ENCODE measurements at places on chromosomes 11 and 22. TPM values are rescaled to one million over a fixed set of nuclear protein-coding genes. Genes with fewer than 3 reads are reported as not detected.
A peak's percentile ranks its signal among the peaks of the same experiment; 100 is the strongest.

The CPSF7 gene
- total RNA-seq, result 86.9 TPM

DNA sequence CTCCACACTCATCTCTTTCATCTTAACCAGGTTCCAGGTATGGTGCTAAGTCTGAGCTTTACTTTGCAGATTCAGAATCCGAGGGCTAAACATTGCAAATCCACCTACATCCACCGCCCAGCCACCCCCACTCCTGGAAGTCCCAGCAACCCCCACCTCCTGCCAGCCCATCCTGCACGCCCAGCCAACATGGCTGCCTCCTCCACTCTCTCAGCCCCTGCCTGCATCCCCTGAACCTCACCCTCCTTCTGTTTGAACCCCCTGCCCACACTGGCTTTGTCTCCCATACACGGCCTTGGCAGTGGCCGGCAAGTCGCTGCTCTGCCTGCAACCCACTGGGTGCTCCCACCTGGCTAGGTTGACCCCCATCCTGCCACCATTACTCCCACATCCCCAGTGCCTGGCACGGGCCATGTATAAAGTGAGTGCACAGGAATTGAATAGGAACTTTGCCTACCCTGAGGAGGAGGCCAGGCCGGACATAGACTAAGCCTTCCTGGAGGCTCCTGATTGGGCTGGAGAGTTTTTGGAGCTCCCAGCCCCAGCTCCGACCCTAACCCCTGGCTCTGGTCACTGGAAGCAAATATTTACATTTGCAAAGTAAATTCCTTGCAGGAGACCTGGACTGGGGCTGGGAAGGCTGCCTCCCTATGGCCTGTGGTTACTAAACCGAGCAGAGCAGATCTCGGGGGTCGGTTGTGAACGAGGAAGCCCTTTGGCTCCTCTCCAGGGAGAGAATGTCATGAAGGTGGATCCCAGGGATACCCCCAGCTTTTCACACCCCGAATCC is 14.4 kb downstream of the EMID1 start:
- H3K36me3 ChIP-seq, result no peaks in the 10 kb centered on the region
- H3K4me3 ChIP-seq, result no peak overlapping the region
- DNase-seq, result no peak
- peak overlapping the region; percentile 39 for H3K27ac ChIP-seq
- H3K4me1 ChIP-seq, result peaks cover 10% of the 10 kb centered on the region

GRCh38 chr11:65868076-65868667 is 4.4 kb downstream of the EFEMP2 start:
- peaks cover 11% of the 10 kb centered on the region for H3K4me1 ChIP-seq
- no peaks in the 10 kb centered on the region for H3K36me3 ChIP-seq
- H3K27ac ChIP-seq, result peak overlapping the region; percentile 37
- H3K4me3 ChIP-seq, result peak overlapping the region; percentile 79
- DNase-seq, result no peak
- H3K27me3 ChIP-seq, result peaks cover 3% of the 10 kb centered on the region

DNA sequence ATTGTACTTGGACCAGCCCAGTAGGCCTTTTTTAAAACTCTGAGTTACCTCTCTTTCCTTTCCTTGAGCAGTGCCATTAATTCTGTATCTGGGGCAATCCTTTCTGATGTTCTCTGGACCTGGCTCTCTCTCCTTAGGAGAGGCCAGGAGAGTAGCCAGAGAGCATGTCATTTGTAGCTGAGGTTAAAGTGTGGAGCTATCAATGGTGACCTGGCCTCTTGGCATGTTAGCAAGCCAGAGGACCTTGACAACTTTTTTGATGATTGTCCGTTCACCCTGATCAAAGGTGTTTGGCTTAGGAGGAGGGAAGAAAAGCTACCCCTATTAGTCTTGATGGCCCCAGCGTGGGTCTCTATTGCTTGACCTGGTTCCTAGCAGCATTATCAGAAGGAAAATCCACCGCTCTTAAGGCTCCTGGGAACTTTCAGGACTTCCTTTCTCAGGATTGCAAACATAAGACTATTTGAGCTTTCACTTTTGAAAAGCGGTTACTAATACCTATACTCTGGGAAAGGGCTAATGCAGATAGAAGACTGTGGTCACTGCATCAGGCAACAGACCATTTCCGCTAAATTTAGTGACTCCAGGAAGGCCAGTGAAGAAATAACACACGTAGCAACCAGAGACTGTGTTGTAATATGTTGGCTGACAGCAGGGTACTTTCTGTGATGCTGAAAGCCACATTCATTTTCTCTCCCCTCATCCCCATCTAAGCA is 18.2 kb downstream of the LIMK2 start:
- H3K27ac ChIP-seq, result peak overlapping the region; percentile 87
- peaks cover 29% of the 10 kb centered on the region for H3K4me1 ChIP-seq
- H3K36me3 ChIP-seq, result peaks cover 4% of the 10 kb centered on the region
- no peaks in the 10 kb centered on the region for H3K27me3 ChIP-seq
- no peak overlapping the region for H3K4me3 ChIP-seq

DNA sequence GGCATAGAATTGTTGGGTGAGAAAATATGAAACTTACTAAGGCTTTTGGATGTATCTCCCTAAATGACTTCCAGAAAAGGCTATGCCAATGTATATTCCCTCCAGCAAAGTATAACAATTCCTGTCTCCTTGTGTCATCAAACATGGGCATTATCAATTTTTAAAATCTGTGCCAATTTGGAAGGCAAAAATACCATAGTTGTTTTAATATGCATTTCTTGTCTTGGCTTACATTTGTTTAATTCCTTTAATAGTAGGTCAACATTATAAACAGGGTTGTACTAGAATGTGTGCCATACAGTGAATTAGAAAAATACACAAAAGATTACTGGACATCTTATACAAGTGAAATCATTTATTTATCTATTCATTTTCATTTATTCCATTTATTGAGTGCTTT is 41.6 kb downstream of the DCUN1D5 start:
- peaks cover 4% of the 10 kb centered on the region for H3K27me3 ChIP-seq
- H3K27ac ChIP-seq, result no peak overlapping the region
- no peaks in the 10 kb centered on the region for H3K36me3 ChIP-seq
- no peak overlapping the region for H3K4me3 ChIP-seq
- DNase-seq, result no peak
- H3K4me1 ChIP-seq, result no peaks in the 10 kb centered on the region

Measured in type B pancreatic cell (in vitro differentiated cells).